ENCODE measurements at places on chromosomes 1 and 21.

GRCh38 chr1:32339363-32339978 lies 3.4 kb upstream of the MARCKSL1 start:
- peak; percentile 79 for DNase-seq

DNA sequence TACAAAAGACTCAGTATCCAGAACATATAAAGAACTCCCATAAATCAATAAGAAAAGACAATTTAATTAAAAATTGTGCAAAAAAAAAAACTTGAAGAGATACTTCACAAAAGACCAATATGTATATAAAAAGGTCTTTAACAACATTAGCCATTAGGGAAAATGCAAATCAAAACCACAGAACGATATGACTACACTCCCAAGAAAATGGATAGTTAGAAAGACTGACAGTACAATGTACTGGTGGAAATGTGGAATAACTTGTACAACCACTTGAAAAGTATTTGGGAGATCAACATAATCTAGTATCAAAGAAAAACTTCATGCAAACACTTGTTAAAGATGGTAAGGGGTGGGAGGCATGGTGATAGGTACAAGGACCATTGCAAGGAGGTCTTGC lies 3.9 kb upstream of the CLCA1 start:
- no peak for DNase-seq

GRCh38 chr1:116472431-116472961 lies 98.3 kb downstream of the CD58 start:
- DNase-seq: no peak

DNA sequence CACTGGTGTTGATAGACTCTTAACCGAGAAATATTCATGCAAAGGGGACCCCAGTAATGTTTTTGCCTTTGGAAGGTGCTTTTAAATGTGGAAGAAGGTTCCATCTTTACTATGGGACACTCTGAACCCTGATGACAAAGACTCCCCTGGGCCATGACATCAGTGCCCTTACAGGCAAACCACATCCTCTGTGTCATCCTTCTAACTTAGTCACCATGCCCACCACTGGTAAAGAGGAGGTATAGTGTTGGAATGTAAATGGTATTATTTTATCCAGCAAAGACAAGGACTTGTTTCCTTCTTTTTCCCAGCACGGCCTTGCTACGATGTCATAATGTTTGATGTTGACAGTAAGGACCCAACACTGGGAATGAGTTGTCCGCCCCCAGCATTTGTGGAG lies 12.6 kb downstream of the METTL13 start:
- no peak for DNase-seq

DNA sequence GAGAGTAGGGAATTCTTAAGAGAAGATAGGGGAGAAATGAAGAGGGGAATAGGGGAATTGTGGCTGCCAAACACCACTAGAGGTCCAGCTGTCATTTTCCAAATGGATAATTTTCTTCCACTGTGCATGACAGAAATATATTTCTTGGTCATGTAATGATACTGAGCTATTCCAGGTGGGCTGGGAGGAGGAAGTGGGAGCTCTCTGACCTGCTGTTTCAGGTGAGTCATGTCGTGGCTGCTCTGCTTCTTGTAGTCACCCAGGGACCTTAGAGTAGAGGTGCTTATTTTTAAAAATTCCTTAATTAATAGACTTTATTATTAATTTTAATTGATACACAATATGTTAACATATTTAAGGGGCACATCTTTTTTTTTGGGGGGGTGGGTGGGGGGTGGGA lies 11.9 kb downstream of the PDE4B start:
- no peak for DNase-seq

GRCh38 chr21:15735409-15735808 lies 5.6 kb downstream of the USP25 start:
- no peak for DNase-seq

- DNase-seq: no peak
Observed at GRCh38 chr1:241918879-241919278, 38.7 kb upstream of the BECN2 start.

GRCh38 chr1:54919367-54920359 lies 32.7 kb upstream of the DHCR24 start:
- DNase-seq: no peak

DNA sequence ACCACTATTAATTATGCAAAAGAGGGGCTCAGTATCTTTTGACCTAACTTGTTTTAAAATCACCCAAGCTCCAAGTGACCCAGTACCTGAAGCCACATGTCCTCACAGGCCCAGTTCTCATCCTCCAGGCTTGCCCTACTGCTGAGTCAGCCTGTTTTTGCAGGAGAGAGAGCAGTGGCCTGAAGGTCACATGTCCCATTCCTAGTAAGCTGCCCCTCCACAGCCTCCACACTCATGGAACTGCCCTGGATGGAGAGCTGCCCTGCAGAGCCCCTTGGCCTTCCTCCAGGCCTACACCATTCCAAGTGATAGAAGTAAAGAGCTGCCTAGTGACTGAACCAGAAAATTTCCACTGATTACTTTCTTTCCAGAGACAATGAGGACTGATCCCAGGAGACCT lies 139.8 kb upstream of the ST6GALNAC5 start:
- DNase-seq: no peak

DNA sequence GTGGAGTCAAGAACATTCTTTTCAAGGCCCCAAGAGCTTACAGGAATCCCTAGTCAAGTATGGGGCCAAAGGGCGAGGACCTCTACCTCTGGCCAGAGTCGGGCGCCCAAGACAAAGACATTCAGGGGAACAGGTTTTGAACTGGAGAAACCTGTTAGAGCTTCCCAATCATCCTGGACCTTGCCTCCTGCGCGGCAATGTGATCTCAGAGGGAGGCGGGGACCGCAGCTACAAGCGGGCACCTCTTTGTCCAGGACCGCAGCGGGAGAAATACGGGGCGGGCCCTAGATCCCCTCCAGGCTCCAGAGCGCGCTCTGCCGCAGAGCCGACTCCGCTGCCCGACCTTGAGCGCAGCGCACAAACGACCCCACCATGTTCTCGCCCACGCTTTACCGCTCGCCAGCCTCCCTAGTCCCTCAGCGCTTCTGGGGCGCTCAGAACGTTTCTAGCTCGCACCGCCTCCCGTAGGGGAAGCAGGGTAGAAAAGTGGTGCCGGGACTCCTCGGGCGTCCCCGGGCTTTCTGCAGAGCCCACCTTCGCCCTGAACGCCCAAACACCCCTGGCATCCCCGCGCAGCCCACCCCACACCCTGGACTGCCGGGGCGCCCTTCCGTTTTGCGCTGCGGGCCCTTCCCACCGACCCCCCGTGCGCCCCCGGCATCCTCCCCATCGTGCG lies 28.1 kb downstream of the RABIF start:
- peak; percentile 16 for DNase-seq

GRCh38 chr21:29080454-29080941 lies 7.0 kb upstream of the CCT8 start:
- peak; percentile 41 for DNase-seq

GRCh38 chr1:194347200-194347599 lies 1160.8 kb upstream of the B3GALT2 start:
- no peak for DNase-seq

DNA sequence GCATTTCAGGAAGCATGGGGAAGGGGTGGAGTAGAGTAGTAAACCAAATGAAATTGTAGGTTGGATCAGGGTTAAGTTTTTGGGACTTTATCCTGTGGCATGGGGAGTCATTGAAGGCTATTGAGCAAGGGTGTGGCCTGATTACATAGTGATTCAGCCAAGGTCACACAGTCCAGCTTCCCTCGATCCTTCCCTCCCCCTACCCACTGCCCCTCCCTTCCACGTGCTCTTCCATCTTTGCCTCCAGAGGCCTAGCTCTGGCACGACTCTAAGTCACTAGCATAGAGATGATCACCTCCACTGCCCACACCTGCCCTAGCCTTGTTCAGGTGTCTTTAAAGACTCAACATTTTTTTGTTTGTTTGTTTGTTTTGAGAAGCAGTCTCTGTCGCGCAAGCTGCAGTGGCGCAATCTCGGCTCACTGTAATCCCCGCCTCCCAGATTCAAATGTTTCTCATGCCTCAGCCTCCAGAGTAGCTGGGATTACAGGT lies 37.2 kb upstream of the SLC9A1 start:
- no peak for DNase-seq

DNA sequence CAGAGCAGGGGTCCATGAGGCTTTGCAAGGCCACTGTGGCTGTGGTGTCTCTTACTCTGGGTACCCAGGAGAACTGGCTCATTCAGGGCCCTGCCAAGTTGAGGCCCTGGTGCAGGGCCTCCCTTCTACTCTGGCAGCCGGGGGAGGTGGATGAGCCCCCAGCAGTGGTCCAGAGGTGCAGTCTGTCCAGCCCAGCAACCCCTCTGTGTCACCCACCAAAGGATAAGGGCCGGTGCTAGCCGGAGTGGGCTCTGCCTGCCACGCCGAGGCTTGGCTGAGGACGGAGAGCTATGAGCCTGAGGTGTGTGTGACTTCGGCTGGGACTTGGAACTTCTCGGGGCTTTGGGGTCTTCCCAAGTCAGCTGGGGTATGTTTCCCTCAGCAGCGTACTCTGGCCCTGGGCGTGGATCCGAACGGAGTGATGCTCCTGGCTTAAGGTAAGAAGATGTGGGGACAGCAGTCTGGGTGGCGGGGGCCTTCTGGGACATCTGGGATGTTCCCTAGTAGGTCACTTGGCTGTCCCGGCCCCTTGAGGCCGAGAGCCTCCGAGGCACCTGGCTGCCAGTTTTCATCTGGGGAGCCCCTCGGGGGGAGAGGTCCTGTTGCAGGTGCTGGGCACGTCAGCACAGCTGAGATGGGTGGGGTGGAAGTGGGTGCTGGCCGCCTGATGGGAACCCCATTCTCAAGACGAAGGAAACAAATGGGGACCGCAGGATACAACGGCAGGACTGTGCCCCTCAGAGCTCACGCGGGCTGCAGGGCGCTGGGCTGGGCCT lies 25.9 kb downstream of the RUNX3 start:
- DNase-seq: no peak

DNA sequence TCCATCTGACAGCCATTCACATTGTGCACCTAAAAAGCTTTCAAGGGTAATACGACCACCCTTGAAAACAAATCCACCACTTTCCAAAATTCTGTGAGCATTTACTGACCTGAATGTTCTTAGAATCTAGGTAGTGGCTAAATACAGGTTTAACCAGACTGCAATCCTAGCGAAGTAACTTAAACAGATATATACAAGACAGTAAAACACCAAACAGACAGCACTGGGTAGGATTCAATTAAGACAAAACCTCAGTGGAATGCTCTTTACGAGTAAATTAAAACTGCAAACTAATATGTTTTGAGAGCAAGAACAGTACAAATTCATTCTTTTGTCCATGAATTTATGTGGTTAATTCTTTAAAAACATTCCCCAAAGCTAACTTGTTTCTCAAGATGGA lies 354.2 kb upstream of the ESRRG start:
- no peak for DNase-seq

- no peak for DNase-seq
Observed at GRCh38 chr1:9823693-9823942, 147 bp downstream of the CLSTN1 start.

DNA sequence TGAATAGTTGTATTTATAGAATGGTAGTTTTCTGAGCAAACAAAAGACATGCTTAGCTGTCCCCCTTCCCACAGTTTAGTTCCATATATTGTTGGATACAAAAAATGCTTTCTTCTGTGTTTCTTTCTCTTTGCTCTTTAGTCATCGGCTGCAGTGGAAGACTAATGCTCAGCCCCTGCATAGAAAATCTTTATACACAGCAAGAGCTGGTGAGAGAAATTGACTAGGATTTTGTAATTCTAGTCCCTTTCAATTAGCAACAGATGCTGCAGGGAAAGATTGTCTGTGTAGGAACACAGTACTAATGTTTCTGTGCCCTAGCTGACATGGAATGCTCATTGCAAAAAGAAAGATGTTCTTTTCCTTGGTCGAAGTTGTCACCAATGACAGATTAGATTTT lies 200.9 kb downstream of the RPS6KC1 start:
- DNase-seq: no peak

DNA sequence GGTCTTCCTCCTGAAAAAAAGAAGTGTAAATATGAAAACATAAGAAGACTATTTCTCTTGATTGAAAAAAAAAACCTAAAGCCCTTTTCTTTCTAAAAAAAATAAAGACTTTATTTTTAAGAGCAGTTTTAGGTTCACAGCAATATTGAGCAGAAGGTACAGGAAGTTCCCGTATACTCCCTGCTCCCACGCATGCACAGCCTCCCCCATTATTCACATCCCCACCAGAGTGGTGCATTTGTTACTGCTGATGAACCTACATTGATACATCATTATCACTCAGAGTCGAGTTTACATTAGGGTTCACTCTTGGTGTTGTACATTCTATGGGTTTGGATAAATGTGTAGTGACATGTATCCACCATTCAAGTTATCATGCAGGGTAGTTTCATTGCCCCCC lies 92.0 kb upstream of the TLR5 start:
- DNase-seq: no peak

DNA sequence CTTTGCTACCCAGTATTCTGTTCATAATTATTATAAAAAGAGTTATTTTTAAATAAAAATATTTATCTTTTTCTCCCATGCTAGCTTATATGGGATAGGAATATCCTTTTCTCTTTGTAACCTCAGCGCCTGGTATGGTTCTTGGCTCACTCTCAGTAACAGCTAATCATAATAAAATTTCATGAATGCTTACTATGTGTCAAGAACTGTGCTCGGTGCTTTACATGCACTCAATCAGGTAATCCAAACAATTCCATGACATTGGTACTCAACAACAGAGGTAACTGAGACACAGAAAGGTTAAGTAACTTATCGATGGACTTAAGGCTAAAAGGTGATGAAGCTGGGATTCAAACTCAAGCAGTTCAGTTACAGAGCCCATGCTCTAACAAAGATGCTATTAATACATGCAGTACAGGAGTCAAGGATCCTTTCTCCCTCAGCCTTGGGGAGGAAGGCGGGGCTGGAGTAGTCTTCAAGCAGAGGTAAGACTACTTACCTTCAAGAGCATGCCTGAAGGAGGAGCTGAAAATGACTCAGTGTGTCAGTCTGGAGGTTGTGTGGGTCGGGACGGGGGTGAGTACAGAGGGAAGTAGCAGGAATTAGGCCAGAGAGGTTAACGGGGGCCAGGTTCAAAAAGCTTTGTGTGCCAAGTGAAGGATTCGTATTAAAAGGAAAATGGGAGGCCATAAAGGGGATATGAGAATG lies 73.4 kb downstream of the PLPPR5 start:
- no peak for DNase-seq
